HT-29 (cell line): ENCODE measurements at places on chromosomes 2 and 18.
A peak's percentile ranks its signal among the peaks of the same experiment; 100 is the strongest.

DNA sequence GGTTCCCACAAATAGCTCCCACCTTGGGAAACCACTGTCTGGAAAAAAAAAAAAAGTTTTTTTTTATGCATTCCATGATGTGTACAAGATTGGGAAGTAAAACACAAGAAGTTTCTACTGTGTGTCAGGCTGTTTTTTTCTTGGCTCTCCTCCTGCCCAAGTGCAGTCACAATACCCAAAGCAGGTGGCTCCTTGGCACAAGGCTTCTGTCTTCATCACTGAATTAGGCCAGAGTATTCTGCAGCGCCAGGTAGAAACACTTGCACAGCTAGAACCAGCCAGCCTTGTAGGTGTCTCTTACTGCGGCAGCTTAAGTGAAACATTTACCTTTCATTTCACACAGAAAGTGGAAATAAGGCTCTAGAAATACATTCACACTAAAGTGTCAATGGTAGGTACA is 23.8 kb upstream of the MAL start:
- DNase-seq, result no peak

GRCh38 chr18:5512176-5512575 is 31.6 kb downstream of the EPB41L3 start:
- DNase-seq, result no peak

DNA sequence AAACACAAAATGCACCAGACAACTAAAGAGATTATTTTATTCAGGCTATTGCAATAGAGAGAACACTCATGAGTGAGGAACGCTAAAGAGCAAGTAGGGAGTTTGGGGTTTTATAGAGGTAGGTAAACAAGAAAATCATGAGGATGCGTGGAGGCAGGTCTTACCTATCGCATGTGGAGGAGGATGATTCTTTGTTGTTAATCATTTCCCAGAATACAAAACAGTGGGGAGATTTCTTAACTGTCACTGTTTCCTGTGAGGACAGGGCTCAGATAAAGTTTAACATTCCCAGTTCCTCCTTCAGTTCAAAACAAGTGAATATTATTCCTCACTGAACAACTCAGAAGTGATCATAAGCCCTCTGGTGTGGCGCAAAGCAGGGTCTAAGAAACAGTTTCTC is 156.1 kb upstream of the MGAT5 start:
- DNase-seq, result no peak

DNA sequence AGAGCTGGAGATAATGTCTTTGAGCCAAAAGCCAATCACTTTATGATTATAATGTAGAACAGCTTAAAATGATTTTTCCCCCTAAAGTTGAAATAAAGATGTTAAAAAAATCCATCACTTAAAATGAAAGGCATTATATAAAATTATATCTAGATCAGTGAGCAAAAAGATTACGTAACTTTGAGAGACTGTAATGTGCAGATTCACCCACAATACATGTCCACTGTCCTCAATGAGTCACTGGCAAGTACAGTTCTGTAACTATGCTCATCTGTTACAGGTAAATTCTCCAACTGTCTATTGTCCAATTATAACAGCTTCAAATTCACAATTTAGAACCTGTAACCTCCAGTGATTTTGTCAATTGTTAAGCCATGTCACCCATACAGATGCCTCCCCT is 19.0 kb downstream of the FAM161A start:
- DNase-seq, result no peak

GRCh38 chr2:44668336-44668735 is 273.2 kb upstream of the SIX3 start:
- peak; percentile 10 for DNase-seq

- no peak for DNase-seq
These were observed 32.8 kb upstream of the DNAH7 start for GRCh38 chr2:196101325-196101991.

DNA sequence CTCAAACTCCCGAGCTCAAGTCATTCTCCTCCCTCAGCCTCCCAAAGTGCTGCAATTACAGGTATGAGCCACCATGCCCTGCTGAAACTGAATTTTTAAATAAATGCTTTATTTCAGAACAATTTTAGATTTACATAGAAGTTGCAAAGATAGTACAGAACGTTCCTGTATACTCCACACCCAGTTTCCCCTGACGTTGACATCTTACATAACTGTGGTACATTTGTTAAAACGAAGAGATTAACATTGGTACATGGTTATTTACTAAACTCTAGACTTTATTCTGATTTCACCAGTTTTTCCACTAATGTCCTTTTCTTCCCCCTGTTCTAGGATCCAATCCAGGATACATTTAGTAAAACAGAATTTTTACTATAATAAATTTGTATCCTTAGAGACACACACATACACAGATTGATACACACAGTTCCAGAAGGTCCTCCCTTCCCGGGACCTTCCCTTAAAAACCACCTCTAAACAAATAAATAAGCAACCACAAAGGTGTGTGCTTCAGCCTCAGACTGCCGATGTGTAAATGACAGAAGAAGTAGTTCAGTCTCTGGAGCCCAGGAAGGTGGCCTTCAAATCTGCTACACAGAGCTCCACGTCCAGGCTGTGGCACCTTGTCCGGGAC is 6.9 kb downstream of the NEU2 start:
- no peak for DNase-seq

DNA sequence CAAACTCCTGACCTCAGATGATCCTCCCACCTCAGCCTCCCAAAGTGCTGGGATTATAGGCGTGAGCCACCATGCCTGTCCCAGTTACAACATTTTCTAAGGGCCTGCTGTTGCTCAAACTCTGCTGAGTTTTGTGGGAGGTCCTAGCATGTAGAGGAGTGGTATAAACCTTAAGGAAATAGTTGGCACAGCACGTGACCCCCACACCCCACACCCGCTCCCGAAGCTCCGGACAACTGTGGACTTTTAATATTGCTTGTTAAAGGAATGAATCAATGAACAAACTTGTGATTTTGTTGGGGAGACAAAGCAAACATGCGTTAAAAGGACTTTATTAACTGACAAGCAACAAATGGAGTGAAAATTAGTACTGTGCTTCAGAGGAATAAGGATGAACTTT is 137.8 kb upstream of the GATA6 start:
- no peak for DNase-seq

DNA sequence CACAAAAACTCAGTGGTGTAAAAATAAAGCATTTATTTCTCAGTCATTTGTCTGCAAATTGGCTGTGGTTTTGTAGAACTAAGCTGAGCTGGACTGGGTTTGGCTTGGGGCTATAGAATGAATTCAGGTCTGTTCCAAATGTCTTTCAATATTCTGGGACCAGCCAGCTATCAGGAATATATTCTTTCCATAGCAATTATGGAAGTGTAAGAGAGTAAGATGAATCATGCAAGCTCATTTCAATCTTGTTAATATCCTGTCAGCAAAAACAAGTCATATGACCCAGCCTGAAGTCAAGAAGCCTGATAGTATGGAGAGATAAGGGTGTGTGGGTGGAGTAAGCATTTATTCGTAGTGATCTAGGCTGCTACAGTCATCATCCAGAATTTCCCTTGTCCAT is 481.0 kb upstream of the CDH2 start:
- no peak for DNase-seq

DNA sequence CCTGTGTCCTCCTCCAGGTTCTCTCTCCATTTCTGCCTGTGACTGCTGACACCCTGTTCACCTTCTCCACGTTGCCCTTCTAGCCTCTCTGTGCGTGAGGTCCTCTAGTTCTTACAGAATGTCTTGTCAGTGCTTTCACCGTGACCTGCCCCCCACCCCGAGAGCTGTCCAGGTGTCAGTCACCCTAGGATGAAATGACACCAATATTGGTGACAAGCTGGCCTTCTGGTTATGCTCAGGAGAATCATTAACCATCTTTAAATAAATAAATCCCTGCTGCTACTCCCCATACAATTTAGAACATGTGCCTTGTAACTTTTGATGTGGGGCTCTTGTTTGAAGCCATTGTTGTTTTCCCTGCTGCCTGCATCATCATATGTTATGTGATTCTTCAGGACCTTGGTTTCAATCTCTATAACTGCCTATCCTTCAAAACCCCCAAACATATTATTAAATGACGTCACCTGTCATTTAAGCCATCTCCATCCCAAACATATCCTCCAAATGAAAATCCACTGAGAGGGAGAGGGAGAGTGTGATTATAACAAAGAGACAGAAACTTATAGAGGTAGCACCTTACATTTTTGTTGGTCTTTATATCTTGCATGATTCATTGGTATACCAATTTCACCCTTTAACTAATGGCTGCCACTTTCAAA is 496.3 kb downstream of the PARD3B start:
- DNase-seq, result no peak

GRCh38 chr18:63844254-63844653 is 43.3 kb upstream of the SERPINB2 start:
- DNase-seq, result peak; percentile 47

- DNase-seq, result no peak
These were observed 316.3 kb downstream of the CELF4 start for GRCh38 chr18:37249171-37249886.

DNA sequence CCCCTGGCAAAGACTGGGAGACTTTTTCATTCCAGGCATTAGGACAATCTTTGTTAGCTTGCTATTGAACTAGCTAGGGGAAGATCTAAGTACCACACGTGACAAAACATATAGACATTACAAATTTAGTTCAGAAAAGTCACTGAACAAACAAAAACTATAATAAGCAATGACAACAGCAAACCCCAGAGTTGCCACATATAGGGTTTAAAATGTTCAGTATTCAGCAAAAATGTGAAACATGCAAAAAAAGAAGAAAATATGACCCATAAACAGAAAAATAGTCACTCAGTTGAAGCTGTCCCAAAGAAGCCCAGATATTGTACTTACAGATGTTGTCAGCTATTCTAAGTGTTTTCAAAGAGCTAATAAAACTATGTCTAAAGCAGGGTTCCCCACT is 431.1 kb upstream of the CDH2 start:
- DNase-seq, result no peak

DNA sequence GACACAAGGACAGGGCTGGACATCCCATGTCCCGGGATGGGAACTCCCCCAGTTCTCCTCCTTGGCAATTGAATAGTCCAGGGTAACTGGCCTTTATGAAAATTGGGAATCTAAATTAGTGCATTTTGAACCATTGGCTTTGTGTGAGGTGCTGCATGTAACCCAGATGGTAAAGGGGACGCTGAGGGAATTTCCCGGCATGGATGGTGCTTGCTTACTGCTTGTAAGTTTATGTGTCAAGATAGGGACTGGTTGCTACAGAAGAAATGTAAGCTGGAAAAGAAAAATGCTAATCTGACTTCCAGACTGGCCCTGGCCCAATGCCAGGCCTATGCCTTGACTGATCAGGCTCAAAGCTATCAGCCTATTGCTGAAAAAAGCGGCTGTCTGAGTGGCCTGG is 1096.7 kb upstream of the DDX18 start:
- DNase-seq, result no peak

DNA sequence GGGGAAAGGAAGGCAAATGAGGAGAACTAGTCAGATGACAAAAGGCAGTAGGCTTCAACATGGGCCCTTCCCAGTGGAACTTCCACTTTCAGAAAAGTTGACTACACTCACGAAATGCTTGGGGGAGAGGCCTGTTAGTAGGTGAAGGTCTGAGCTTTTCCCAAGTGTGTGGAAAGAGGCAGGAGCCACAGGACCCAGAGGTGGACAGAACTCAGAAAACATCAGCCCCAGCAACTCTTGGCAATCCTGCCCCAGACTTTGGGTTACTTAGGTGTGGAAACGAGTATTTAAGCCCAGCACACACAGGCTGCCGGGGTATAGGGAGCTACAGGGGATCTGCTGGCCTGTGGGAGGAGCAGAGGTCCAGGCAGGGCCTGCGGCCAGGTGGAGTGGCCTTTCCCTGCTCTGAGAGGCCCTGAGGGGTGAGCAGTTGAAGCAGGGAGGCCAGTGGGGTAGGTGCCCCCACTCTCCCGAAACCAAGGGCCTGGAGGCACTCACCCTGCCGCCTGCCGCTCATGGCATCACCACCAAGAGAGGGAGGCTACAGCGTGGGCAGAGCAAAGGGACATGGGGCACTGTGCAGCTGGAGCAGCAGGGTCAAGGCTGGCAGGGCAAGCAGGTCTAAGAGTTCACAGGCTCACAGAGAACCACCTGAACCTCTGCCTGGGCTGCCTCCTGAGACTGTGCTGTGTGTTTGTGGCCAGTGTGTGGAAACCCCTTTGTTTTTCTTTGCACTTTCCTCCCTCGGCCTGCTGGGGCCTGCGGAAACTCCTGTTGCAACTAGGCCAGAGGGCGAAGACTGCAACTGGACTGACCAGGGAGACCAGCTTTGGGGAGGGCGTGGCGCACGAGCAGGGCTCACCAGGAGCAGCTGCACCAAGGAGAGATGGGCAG is 130.7 kb upstream of the SERTAD2 start:
- DNase-seq, result peak; percentile 69

DNA sequence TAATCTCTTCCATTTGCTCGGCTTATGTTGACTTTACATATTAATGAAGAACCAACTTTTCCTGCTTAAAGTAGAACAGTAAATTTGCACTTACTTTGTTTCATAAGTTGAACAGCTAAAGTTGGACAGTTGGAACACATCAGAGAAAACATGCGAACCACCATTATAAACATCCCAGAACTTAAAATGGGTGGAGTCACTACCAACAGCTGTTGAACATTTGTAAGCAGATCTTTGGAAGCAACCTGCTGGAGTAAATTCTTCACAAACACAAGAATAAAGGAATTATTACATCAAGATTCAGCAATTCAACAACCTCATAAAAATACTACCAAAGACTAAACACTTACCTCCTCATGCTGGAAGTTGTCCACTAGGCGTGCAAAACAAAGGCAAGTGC is 96.4 kb upstream of the DNER start:
- DNase-seq, result no peak

- peak; percentile 67 for DNase-seq
These were observed 67.3 kb downstream of the CRACDL start for GRCh38 chr2:98868548-98869271.

- no peak for DNase-seq
These were observed 63.9 kb upstream of the STPG4 start for GRCh38 chr2:47218899-47219525.

- no peak for DNase-seq
These were observed 797 bp downstream of the KLHL14 start for GRCh38 chr18:32771871-32772580.

DNA sequence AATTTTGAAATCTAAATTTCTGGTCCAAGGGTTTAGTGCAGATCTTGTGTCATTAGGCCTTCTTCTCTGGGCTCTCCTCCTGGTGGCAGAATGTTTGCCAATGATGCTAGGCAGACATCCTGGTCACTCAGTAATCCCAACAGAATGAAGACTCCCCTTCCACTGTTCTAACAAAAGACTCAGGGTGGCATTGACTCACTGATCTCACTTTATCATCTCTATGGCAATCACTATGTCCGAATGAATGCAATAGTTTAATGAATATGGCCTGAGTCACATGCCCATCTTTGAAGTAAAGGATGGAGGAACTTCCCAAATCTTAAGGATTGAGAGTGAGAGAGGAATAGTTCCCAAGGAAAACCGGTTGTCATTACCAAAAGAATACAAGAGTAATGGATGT is 261.1 kb downstream of the KCNE4 start:
- no peak for DNase-seq

DNA sequence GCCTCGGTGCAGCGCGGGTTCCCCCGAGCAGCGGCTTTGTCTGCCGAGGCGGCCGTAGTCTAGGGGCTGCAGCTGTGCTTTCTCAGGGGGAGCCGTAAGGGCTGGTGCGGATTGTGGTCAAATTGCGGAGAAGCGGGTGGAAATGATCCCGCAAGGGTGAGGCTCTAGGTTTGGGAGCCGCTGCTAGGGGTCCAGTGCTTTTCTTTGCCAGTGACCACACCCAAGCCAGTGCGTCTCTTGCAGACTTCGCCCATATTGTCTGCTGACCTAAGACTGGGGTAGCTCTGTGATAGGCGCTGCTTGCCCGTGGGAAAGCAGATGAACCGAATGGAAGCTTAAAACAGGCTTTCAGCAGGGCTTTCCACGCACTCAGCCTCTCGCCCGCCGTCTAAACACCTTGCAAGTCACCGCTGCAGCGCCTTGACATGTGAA is 2.1 kb downstream of the DPYSL5 start:
- DNase-seq, result no peak

- no peak for DNase-seq
These were observed 223.9 kb downstream of the MBD5 start for GRCh38 chr2:148244593-148245292.
